ENCODE measurements at places on chromosomes 3 and 15.

- no peak for DNase-seq
These were observed 89.3 kb downstream of the NR2E3 start for GRCh38 chr15:71899674-71900073.

DNA sequence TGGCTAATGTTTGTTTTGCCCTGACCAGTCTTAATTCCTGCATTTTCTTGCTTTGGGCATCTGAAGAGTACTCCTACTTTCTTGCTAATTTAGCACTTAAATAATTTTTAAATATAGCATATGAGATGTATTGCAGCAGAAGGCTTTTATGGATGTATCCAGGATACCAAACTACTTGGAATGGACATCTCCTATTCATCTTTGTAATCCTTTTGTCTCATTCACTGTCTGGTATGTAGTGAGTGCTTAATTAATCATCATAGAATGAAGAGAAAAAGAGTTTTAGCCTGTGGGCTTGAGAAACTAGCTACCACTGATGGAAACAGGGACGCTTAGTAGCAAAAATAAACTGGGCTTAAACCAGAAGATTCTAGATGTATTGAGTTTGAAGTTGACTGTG, 40.6 kb downstream of the MEX3B start:
- DNase-seq: no peak

- no peak for DNase-seq
These were observed 73.4 kb downstream of the ULK4 start for GRCh38 chr3:41888368-41889076.

DNA sequence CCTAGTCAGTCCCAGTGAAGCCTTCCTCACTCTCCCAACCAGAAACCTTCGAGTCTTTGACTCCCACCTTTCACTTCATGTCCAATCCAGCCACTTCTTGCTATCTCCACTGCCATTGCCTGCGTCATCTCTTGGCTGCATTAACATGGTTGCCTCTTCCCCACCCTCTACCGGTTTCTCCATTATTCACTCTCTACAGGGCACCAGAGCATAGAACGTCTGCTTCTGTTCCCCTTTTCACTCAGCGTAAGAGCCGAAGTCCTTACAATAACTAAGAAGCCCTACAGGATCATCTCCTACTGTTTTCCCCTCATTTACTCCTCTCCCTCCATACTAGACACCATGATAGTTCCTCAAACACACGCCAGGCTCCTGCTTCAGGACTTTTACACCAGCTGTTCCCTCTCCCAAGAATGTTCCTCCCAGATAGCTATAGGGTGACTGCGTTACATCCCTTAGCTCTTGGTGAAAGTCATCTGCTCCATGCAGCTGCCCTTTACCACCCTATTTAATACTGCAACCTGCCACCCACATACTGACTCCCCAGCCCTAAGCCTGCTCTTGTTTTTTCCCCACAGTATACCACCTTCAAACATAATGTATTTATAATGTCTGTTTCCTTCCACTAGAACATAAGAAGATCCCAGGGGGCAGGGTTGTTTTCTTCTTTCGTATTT, 30.9 kb downstream of the RCN2 start:
- DNase-seq: no peak

DNA sequence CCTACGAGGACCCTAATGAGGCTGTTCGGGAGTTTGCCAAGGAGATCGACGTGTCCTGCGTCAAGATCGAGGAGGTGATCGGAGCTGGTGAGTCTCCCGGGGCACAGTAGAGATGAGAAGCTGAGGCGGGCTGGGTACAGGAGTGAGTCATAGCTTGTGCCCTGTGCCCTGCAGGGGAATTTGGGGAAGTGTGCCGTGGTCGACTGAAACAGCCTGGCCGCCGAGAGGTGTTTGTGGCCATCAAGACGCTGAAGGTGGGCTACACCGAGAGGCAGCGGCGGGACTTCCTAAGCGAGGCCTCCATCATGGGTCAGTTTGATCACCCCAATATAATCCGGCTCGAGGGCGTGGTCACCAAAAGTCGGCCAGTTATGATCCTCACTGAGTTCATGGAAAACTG, 17.9 kb downstream of the EPHB3 start:
- DNase-seq: no peak

DNA sequence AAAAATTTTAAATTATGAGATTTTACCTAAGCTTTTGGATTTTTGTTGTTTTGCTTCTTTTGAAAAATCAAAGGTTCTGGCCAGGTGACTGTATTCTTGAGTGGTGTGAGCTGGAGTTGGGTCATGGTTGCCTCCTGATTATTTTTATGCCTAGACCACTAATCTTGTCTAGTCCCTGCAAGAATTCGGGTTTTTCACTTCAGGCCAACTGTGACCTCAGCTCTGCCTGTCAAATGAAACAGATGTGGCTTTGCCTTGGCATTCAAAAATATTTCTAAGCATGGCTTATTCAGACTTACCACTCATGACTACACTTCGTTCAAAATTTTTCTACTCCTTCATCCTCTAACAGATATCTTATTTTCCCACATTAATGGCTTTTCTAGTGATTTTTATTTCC, 25.4 kb upstream of the CDV3 start:
- DNase-seq: no peak

- no peak for DNase-seq
These were observed 84.2 kb upstream of the SLC4A7 start for GRCh38 chr3:27568393-27568792.

DNA sequence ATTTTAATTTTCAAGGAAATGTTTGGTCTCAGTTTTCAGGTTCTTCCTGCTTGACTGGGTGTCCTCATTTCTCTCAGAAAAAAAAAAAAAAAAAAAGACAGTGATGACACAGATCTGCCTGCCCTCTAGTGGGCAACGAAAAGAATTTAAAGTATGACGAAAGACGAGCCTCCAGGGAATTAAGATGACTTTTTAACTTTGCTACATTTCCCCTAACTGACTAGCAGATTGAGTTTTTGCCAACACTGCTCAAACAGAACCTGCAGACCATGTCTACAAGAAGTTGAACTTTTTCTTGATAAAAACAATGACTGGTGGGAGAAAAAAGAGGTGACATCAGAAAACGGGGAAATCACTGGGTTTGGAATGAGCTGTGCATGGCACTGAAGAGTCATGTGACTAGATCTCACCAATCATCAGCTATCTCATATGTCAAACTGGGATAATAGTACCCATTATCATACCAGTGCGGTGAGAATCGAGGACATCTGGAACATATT, 40.8 kb downstream of the EOMES start:
- DNase-seq: peak; percentile 73

DNA sequence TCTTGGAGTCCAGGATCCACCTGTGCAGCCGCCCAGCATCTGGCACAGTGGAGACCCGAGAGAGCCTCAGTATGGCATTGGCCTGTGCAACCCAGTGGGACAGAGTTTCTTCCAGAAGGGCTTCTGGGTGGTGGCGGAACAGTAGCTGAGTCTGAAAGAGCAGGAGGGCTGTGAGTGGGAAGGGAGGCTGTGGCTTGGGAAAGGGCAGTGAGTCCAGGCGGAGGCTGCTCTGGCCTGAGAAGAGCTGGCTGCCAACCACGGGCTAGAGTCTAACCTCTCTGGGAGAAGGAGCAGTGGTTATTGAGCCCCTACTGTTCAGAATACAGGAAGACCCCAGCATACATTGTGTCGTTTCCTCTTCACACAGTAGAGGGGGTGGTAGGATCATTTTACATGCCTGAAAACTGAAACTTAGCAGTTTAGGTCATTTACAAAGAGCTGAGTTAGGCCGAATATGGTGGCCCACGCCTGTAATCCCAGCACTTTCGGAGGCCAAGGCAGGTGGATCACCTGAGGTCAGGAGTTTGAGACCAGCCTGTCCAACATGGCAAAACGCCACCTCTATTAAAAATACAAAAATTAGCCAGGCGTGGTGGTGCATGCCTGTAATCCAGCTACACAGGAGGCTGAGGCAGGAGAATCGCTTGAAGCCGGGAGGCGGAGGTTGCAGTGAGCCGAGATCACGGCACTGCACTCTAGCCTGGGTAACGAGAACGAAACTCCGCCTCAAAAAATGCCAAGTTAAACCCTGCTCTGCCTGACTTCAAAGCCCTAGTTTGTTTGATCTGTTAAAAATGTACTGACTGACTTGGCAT, 3.2 kb downstream of the AEN start:
- DNase-seq: peak; percentile 53

DNA sequence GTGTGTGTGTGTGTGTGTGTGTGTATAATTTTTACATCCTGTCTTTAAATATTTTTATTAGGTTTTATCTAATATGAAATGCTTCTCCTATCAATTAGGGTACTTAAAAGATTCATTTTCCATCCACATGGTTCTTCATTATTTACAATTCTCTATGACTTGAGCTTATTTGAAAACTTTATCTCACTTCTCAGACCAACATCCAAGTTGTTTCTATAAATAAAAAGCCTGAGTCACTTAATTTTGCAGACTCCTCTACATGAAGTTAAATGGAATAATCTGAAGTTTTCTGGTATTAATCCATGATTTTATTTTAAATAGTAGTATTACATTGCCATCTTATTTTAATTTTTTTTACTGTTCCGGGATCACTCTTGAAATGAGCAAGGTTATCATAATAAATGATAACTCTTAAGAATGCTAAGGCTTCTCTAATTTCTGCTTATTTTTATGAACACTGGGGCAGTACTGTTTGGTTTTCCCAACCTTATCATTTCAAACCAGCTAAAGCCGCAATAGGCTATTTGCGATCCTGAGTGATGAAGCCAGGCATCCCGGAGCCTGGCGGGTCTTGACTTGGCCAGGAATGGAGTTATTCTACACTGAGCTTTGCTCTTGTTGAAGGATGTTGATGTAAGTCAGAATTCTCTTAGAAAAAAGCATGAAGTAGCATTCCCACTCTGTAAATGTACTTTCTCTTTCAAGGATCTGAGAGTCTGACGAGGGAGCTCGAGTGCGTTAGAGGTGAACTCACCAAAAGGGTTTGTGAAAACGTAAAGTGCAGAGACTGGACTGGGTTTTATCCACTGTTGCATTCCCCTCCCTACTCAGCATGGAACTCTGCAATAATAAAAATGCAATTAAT, 220.2 kb upstream of the LRTM1 start:
- no peak for DNase-seq

- no peak for DNase-seq
These were observed 742 bp downstream of the TNK2 start for GRCh38 chr3:195907684-195907933.

GRCh38 chr3:14450922-14451606, 48.7 kb downstream of the SLC6A6 start:
- DNase-seq: no peak

- DNase-seq: no peak
These were observed 38.0 kb downstream of the CBLB start for GRCh38 chr3:105830836-105831235.

Measured in hematopoietic multipotent progenitor cell treated with erythropoietin and hydrocortisone succinate and interleukin-3 and kit ligand, for 8 days (in vitro differentiated cells).